ENCODE measurements at places on chromosomes 2 and 18.

- no peak for DNase-seq
Observed at GRCh38 chr2:94622113-94622618, 249.1 kb upstream of the TEKT4 start.

- no peak for DNase-seq
Observed at GRCh38 chr18:68417826-68418225, 297.1 kb downstream of the TMX3 start.

GRCh38 chr2:238754259-238754658 is 93.6 kb upstream of the TWIST2 start:
- DNase-seq: no peak

- DNase-seq: no peak
Observed at GRCh38 chr2:201907563-201907881, 101.2 kb downstream of the CDK15 start.

DNA sequence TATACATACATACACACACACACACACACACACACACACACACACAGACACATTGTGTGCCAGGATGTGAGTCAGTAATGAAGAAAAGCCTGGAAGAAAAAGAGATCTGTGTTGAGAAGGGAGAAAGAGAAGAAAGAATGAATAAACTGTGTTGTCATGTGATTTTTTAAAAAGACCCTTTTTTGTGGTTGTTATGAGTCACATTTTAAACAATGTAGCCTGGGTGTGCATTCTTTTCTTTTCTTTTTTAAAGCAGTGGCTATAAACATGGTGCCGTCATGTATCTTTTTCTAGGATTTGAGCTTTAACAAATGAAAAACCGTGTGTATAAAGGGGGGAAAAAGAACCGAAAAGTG is 87.2 kb downstream of the NRP2 start:
- no peak for DNase-seq

- DNase-seq: no peak
Observed at GRCh38 chr2:39479053-39479670, 42.1 kb upstream of the MAP4K3 start.

DNA sequence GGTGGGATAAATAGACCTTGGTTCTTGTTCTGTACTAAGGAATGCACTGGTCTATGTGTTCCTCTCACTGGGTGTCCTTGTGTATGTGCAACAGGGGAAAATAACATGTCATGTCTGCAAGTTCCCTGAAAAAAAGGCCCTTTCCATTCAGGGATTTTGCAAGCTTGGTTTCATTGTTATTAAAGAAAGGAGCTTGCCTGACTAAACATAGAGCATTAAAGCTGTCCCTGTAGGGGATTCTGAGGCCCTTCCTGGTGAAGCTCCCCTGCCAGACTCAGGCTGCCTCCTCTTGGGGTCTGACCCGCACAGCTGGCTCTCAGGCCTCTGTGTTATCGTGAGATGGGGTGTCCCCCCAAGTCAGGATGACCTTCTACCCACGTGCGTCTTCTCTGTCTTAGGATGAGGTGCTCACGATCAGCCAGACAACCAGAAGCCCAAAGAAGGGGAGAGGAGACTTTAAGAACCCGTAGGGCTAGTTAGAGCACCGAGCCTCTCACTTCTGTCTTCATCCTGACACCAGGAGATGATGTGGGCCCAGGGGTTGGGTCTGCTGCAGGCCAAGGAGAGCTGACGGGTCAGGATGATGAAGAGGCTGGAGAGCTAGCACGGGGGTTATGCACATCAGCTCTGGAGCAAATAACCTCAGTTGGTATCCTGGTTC is 21.2 kb downstream of the CAPG start:
- no peak for DNase-seq

GRCh38 chr2:191666732-191667131 is 11.2 kb upstream of the NABP1 start:
- no peak for DNase-seq

GRCh38 chr2:219726916-219727315 is 99.5 kb downstream of the SLC4A3 start:
- DNase-seq: no peak

DNA sequence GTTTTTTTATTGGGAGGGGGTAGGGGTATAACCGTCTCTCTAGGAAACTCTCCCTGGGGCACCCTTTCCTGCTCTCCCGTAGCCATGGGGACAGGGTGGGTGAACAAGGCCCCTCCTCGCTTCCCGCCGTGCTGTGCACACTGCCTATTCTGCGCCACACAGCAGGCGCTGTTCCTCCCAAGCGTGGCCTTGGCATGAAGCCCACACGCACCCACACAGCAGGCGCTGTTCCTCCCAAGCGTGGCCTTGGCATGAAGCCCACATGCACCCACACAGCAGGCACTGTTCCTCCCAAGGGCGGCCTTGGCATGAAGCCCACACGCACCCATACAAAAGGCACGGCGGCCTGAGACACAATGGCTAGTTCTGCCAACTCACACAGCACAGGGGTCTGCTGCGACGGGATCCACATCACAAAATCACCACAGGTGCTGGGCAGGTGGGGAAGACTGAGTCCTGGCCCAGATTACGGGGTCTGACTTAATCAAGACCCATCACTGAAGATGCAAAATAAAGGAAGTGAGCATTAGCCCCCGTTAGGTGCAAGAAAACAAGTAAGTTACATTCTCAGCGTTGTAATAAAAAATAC is 46.6 kb upstream of the TPO start:
- DNase-seq: peak; percentile 32

GRCh38 chr2:205675861-205676516 is 6.3 kb upstream of the NRP2 start:
- DNase-seq: no peak

GRCh38 chr2:63369146-63369545 is 219.1 kb downstream of the WDPCP start:
- no peak for DNase-seq

DNA sequence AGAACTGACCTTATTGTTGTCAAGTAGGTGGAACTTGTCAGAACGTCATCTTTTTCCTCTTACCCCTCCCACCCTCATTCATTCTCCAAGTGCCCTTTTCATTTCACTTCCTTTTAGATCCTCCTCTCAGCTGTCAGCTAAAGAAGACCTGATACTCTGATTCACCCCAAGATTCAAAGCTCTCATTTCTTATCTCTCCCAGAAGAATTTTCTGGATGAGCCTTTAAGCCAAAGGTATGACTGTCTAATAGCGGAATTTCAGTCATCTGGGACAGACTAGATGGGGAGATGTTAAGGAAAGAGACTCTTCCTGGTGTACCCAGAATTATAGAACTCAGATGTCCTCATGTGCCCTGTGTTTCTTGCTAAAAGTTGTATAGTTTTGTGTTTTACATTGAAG is 53.9 kb downstream of the TCF7L1 start:
- no peak for DNase-seq

DNA sequence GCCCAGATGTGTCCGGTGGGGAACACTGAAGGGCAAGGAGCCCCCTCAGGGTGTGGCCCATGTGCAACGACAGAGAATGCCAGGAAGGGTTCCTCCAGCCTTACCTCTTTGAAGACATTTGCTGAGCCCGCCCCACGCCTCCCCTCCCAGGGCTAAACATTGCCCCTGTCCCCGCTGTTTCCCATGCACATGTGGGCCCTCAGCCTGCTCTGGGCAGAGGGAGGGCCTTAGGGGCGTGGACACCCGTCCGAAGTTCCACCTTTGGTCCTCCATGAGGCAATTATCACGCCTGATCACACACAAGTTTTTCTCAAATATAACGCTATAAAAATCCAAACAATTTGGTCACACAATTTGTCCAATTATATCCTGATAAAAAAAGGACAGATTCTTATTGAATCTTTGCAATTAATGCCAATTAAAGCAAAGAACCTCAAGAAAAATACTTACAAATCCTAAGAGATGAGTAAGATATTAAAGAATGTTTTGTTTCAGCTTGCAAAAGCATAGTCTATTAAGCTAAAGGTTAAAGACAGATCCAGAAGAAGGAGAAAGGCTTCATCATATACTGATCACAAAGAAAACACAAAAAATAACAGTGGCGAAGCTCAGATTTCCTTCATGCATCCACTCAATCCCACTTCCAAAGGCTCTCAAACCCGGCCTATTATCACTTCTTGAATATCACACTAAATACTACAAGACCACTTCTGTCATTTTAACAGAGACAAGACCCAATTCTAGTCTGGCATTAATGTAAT is 55.2 kb upstream of the LDLRAD4 start:
- DNase-seq: no peak

DNA sequence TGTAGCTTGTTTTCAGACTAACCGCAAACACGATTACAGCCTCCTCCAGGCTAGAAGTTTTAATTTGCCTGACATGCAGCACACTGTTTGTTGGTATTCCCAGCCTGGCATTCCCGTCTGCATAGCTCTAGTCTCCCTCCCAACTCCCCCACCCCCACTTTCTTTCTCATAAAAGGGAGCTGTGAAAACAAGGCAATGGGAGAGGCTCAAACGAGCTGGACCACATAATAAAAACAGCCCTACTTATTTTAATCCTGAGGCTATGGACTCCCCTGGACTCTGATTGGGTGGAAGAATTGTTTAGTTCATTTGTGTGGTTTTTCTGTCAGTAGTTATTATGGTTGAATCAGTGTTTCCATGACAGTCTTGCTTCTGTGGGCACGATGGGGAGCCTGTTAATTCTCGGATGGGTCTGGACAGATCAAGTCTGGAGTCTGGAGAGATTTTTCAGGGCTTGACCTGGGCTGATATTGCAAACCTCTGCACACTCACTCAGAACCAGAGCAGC is 1.2 kb downstream of the STON1 start:
- no peak for DNase-seq

GRCh38 chr2:120855855-120856405 is 120.3 kb downstream of the GLI2 start:
- no peak for DNase-seq

GRCh38 chr2:29532436-29532835 is 388.9 kb downstream of the ALK start:
- no peak for DNase-seq

DNA sequence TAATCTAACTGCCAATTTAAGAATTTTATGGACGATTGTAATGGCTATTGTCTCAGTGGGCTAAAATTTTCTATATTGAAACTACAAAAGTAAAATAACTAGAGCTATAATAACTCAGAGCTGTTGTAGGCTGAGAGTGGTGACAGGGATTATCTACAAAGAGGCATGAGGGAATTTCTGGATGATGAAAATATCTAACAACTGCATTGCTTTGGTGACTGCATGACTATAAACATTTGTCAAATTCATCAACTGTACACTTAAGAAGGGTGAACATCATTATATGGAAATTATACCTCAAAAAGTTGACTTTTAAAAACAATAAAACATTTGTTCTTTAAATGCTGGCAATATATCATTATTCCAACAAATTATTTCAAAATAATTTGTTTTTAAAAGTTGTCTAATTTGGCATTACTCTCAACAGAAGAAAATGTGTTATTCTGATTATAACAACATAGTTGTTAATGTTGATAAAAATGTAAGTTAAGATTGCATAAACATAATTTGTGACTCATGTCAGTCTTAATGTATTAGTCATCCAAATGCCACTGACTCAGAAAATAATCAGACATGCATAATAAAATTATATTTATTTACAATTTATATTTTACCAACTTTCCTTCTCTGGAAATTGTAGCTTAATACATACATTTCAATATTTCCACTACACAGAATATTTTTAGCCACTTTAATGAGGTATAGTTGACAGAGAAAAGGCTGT is 865.1 kb upstream of the VRK2 start:
- no peak for DNase-seq

GRCh38 chr2:120710256-120710655 is 25.4 kb upstream of the GLI2 start:
- no peak for DNase-seq

- DNase-seq: peak; percentile 68
Observed at GRCh38 chr18:111306-112014, 46.9 kb upstream of the USP14 start.

DNA sequence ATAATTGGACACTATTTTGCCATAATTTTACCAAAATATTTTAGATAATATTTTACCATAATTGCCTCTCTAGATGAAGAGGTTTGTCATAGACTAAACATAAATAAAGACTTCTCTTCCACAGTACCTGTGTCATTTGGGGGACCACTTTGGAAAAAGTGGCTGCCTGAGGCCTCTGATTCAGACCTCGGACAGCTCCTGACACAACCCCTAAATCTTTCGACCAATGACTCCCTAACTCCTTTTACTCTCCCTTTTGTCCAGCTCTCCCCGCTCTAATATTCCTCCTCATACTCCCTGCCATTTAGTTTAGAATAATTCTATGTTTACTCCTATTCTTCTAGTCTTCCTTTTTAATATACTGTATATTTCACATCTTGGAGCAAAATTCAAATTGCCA is 36.0 kb upstream of the UBE2E3 start:
- no peak for DNase-seq

GRCh38 chr18:4549164-4549872 is 94.2 kb upstream of the DLGAP1 start:
- no peak for DNase-seq

GRCh38 chr18:43863180-43863579 is 585.9 kb upstream of the SYT4 start:
- no peak for DNase-seq

DNA sequence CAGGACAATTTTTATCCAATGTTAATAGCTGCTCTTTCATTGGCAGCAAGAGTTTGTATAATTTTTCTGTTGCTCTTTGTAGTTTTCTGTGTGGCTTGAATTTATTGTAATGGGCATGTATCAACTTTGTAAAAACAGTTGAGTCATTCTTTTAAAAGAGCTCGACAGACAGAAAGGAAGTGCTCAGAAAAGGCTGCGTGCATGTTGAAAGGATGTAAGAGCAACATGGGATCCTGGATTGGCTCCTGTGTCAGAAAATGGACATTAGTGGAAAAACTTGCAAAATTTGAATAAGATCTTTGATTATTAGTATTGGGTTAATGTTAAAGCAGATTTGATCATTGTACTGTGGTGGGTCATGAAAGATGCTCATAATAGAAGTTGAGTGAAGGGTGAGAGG is 93.3 kb upstream of the CDC42EP3 start:
- no peak for DNase-seq

DNA sequence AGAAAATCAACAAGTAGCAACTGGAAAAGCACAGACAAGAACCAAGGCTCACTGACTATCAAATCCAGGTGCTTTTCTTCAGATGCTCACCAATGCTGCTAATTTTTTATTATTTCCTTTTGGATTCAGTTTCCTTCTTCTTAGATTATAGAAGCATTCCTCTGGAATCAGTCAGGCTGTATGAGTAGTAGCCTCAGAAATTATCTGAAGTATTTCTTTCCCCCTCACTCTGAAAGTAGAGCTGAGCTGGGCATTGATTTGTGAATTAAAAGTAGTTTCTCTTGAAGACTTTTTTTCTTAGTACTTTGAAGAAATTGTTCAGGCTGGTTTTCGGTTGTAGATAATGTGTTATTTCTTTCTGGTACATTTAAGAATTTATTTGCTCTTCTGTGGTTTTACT is 273.7 kb downstream of the NOL4 start:
- DNase-seq: no peak

DNA sequence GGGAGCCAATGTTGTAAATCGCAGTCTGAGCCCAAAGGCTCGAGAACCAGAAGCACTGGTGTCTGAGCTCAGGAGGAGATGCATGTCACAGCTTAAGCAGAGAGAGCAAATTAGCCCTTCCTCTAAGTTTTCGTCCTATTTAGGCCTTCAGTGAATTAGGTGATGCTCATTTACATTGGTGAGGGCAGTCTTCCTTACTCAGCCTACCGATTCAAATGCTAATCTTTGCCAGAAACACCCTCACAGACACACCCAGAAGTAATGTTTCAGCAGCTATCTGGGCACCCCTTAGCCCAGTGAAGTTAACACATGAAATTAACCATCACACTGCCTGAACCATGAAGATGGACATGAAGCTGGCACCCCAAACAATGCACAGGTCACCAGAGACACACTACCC is 385.1 kb downstream of the STK39 start:
- DNase-seq: no peak

- no peak for DNase-seq
Observed at GRCh38 chr2:194610297-194610696, 1046.7 kb upstream of the SLC39A10 start.

Measured in activated naive CD4-positive, alpha-beta T cell treated with anti-CD3 and anti-CD28 coated beads, Interleukin-2, amount 50 U/mL, for 16 hours (primary cell).